T-helper 22 cell (primary cell): ENCODE measurements at places on chromosomes 6 and 20.

DNA sequence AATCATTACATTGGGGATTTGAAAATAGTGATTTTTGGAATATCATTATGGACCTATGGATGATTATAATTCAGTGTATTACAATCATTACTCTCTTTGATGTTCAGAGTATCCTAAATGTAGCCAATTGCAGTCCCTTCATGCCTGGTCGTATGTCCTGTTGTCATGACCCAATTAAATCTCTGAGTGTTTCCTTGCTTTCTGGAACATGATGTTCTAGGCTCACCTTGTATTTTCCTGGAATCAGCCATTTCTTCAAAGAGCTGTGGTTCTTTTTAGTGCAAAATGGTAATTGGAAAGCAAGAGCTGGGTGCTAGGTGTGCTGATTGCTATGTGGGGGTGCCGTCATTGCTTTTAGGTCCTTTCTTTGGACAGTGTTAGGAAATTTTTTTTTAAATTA, 100.7 kb upstream of the RNF24 start:
- no peak for DNase-seq

DNA sequence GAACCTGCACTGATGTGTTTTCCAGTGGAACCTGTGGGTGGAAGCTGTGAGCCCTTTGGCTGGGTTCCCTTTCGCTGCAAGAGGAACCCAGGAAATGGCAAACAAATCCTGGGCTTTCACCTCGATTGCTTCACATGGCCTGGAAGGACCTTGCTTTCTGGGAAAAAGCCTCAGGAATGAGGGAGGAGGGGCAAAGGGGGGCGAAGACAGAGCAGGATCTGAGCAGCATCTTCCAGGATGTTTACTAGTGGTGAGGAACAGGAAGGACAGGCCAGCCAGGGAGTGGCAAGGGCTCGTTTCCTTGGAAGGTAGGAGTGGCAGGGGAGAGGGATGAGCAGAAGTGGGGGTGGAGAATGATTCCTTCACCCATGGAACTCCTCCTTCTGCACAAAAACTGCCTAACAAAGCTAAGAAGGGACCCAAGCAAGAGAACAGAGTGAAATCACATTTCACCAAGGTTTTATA, 5.9 kb downstream of the SLC2A10 start:
- DNase-seq, result no peak

- DNase-seq, result no peak
Measured at GRCh38 chr20:47557218-47557617, 55.5 kb downstream of the NCOA3 start.

- DNase-seq, result no peak
Measured at GRCh38 chr6:96236471-96236870, 220.7 kb downstream of the FUT9 start.

GRCh38 chr6:22078802-22079545, 217.9 kb downstream of the PRL start:
- DNase-seq, result no peak

GRCh38 chr20:9689041-9689440, 149.8 kb downstream of the PAK5 start:
- no peak for DNase-seq

DNA sequence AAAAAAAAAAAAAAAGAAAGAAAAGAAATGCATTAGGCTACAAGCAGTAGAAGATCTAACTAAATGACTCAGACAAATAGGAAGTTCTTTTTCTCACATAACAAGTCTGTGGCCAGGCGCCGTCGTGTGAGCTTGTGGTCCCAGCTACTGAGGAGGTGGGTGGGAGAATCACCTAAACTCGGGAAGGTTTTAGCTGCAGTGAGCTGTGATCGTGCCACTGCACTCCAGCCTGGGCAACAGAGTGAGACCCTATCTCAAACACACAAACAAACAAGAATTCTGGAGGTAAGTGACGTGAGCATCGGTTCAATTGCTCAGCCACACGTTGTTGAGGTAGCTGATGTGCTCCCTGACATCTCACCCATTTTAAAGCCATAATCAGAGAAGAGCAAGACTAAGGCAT, 37.9 kb upstream of the SLC23A2 start:
- DNase-seq, result no peak

GRCh38 chr6:111536910-111537527, 54.0 kb upstream of the REV3L start:
- DNase-seq, result no peak

GRCh38 chr6:159931112-159931511, 37.8 kb upstream of the IGF2R start:
- no peak for DNase-seq

DNA sequence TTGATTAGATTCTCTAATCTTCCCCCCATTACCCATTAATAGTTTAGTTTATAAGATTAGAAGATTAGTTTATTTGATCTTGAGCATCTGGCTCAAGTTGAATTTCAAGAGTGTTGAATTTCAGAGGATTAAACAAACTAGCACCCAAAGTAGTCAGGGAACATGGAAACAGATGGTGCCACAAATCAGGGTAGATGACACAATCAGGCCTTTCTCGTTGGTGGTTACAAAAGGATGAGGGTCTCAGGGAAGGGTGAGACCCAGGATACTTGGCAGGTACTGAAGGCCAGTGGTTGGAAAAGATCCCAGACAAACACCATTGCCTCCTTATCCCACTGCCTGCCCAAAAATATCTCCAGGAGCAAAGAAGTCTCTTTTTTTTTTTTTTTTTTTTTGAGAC, 29.5 kb upstream of the ADGRF1 start:
- no peak for DNase-seq
